ENCODE measurements at places on chromosomes 13 and 19.

DNA sequence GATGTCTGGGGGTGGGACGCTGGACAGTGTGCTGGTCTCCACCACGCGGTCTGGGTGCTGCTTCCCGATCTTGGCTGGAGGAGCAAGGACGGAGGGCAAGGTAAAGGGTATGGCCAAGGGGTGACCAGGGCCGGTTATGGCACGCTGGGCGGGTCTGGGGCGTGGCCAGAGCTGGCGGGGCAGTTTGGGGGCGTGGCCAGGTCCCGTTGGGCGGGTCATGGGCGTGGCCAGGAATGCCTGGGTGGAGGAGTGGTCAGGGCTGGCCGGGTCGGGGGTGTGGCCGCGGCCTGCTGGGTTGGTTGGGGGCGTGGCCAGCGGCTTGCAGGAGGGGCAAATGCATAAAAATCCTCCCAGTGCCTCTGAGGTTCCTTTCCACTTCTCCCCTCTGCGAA is 19.2 kb downstream of the GPX4 start:
- DNase-seq, result no peak

GRCh38 chr19:56687031-56687430 is 15.5 kb upstream of the ZNF835 start:
- no peak for DNase-seq

GRCh38 chr19:56372281-56372680 is 21.1 kb downstream of the ZNF582 start:
- no peak for DNase-seq

DNA sequence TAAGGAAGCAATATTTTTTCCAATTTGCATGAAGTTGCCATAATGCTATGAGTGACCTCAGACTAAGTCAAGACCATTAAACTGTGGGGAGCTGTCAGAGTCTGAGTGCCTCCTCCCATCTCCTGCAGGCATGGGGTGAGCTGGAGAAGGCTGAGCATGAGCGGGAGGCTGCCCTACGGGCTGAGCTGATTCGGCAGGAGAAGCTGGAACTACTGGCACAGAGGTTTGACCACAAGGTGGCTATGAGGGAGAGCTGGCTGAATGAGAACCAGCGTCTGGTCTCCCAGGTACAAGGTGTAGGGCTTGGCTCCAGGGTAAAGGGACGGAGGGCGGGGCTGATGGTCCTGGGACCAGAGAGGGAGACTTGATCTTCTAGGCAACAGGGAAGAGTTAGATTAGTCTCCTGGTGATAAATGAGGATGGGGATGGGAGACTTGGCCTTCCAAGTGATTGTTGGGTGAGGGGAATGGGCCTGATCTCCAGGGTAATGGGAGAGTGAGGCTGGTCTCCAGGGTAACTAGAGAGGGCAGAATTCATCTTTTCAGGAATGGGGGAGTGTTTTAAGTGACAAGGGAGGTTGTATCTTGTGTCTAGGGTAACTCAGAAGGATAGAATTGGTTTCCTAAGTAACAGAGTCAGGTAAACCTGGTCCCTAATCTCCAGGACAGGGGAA is 36.0 kb downstream of the SPTBN4 start:
- no peak for DNase-seq

DNA sequence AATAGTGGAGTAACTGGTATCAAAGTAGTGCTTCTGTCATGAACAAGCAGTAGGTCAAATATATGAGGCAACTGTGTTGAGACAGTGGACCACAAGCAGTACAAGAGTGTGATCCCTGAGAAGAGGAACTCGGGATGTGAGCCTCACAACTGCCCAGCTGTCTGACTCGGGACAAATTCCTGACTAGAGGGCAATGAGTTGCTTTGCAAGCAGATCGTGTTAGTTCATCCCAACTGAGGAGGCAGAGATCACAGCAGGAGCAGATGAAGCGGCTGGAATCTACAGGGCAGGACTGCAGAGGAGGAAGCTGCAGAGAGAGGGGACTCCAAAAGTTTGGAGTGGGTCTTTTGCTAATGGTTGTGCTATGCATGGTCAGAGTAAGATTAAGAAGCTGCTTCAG is 741.1 kb downstream of the DIAPH3 start:
- no peak for DNase-seq

All from activated CD4-positive, alpha-beta T cell treated with anti-CD3 and anti-CD28 coated beads, Interleukin-2, amount 50 U/mL, for 24 hours (primary cell).